Smooth muscle cell of the brain vasculature (primary cell): ENCODE measurements at places on chromosomes 7 and 10.

- no peak for DNase-seq
These were observed 10.9 kb upstream of the SP8 start for GRCh38 chr7:20797462-20798080.

DNA sequence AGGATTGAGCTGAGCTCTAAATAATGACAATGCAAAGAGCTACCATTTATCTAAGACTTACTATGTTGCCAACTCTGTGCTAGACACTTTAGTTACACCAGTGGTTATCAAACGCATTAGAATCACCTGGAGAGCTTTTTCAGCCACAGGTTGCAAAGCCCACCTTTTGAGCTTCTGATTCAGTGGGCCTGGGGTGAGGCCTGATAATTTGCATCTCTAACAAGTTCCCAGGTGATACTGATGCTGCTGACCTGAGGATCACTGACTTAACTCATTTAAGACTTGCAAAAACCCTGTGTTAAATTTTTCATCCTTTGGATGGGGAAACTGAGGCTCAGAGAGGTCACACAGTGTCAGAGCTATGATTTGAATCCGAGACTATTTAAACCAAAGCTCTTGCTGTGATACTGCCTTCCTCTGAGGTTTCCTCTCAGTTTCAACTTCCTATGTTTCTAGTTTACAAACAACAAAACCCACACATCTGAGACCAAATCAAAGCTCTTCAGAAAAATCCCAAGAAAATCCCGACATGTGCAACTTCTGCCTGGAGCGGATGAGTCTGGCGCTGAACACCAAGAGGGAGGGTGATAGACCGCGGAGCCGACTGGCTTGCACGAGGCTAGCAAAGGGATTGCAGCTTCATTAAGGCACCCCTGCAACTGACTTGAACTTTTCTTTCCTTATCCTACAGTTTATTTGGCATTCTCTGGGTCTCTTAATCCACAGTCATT lies 124.9 kb downstream of the CYP26A1 start:
- DNase-seq = no peak

DNA sequence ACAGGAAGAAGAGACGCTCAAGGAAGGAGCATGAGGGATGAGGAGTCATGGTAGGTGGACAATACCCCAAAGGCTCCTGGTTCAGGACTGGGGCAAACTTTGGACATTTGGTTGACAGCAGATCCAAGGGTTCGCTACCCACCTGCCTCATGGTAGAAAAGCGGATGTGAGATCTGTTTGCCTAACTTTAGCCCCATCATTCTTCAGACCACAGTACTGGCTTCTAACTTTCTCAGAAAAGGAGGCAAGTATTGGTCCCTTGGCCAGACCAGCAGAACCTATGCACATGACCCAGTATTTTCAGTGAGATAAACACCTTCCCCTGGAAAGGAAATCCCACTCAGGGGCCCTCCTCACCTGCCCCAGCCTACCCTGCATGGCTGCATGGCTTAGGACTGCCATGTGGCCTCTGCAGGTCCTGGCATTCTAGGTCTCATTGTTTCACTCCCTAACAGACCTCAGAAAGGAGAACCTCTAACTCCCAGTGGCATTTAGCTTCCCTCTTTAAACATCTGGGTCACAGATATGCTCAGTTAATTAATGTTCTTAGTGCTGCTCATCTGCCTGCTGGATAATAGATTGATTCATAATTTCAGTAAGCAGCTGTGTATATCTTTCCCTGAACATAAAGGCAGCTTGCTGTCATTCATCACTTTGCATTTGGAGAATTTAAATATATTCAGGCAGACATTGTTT lies 574.1 kb downstream of the GALNT17 start:
- no peak for DNase-seq

- no peak for DNase-seq
These were observed 43.7 kb downstream of the HTRA1 start for GRCh38 chr10:122505011-122505410.

GRCh38 chr10:114911052-114911711 lies 26.8 kb upstream of the TRUB1 start:
- DNase-seq = no peak

DNA sequence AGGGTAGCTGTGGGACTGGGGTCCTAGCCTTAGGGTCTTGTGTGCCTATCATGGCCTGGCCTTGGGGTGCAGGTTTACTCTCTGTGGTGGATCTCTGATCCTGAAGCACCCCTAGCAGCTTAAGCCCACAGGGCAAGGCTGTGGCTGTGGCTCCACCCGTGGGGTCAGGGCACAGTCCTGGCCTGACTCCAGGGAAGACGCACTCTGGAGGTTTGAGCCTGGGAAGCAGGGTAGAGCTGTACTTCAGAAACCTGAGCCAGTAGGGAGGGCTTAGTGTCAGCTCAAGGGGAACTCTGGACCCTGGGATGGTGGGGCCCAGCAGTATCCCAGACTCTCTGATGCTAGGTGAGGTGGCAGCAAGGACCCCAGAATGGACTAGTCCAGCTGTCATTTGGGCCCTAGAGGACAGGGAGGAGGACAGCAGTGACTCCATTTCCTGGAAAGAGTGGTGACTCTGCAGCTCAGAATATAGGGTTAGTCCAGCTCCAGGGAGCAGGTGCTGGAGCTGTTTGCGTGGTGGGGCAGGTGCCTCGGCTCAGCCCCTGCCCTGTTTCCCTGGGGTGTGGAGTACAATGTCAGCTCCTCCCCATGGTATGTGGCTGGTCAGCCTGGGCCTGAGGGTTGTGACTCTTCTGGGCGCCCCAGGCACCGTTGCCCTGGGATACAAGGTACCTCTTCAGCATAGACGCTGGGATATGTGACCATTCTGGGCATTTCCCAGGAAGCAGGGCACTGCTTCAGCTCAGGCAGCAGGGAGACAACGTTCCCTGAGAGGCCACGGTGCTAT lies 15.8 kb downstream of the GTPBP4 start:
- DNase-seq = no peak

- no peak for DNase-seq
These were observed 4.9 kb downstream of the ZNF277 start for GRCh38 chr7:112211348-112211907.

- DNase-seq = no peak
These were observed 298.7 kb downstream of the LRRTM3 start for GRCh38 chr10:67224553-67224952.

DNA sequence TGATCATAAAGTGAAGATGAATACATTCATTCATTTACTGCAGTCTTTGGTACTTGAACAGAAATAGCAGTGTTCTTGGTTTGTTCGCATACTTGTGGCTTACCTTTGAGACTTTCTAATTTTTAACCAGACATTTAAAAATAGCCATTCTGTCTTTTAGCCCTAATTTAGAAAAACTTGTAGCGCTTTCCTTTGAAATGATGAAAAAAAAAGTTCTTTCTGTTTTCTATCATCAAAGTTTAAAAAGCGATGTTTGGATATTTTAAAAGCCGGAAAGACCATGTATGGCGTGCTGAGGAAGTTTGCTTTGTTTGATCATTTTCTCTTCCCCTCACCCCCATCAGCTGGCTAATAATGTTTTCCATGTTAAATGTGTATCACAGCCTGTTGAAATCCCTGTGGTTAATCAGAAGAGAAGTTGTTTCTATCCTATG lies 116.3 kb downstream of the CUX1 start:
- no peak for DNase-seq

DNA sequence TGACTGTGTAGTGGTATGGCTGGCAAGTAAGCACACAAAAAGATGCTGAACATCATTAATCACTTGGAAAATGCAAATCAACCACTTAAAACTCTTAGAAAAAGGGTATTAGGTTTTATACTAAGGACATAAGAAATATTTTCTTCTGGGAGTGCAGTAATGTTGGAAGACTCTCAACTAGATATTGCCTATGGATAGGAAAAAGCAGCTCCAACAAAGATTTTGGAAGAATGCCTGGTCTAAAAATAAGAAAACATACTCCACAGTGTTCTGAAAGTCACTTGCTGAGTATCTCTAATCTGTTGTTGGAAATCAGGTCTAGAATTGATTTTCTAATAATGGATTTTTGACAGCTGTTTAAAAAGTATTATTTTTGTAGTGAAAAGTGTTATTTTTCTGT lies 50.8 kb upstream of the PHYHIPL start:
- no peak for DNase-seq

DNA sequence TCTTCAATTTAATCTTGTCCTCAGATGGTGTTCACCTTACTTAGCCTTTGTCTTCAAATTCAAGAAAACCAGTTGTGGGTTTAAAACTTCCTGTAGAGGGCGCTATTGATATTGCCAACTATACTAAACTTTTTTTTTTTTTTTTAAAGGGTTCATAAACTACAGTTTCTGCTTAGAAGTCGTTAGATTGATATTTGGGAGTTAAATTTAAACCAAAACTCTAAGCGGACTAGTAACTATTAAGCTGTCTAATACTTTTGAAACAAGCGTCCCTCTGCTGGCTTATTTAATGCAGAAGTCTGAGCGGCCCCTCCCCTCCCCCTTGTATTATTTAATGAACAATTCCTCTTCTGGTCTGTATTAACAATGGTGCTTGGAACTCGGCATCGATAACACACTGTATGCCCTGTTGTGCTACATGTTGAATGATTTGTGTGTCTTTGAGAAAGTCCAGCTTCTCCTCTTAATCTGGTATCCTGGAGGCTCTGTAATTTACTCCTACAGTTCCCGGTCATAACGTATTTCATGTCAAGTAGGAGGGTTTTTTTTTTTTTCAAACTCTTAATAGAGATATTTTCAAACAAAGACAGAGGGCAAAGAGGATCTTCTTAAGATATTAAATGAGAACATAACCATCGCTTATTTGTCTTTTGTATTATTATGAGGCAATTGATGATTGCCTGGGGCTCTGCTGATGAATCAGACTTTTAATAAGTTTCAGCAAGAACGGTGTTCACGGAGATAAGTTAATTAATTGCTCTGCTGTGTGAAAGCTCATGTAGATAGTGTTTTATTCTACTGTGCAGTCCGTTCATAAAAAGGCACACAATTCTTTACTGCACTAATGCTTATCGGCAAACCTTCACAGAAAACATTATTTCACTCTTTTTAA lies 22.6 kb upstream of the CREB5 start:
- DNase-seq = no peak

DNA sequence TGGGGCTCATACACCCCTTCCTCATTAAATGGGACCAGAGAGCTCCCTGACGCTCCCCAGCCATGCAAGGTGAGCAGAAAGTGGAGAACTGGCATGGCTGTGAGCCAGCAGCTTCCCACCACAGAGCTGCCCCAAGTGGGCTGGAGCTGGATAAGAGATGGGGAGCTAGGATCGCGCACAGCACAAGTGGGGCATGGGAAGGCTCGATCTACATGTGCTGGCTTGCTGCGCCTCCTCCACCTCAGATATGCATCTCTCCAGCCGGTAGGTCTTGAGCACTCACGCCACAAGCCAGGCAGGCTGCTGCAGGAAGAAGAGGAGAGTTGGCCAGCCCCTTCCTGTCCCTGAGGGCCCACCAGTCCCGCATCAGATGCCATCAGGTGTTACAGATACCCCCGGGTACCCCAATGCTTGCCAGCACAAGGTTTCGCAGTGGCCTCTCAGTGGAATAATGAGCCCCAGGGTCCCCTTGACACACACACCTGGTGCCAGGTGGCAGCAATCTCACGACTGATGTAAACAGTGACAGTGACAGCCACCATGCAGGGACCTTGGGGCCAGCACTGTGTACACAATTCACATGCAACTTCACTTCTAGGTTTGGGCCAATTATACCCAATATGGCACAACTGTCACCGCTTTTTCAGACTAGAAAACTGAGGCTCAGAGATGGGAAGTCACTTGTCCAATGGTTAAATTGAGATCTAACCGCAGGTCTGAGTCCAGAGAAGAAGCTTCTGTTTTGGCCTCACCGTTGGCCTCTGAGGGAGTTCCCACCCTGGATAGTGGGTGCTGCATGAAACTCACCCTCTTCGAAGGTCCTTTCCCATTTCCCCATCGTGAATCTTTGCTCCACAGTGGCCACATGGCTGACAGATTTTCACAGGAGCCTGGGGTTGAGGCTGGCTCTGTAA lies 79.3 kb downstream of the OAT start:
- DNase-seq = no peak
